Activated CD4-positive, CD25-positive, alpha-beta regulatory T cell treated with anti-CD3 and anti-CD28 coated beads, Interleukin-2, amount 50 U/mL, for 24 hours (primary cell): ENCODE measurements at places on chromosomes 13 and 19.

DNA sequence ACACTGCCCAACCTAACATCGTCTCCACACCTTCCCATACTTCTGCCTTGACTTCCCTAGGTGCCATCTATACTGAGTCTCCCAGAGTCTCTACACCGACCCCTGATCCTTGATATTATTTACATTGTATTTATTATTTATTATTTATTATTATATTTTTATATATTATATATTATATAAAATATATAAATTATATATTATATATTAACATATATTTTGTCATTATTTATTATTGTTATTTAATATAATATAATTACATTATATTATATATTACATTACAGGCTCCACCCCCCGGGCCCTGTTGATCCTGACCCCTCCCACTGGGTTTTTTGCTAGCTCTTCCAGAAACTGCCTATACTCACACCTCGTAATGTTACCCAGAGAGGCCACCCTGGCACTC is 18.4 kb upstream of the TOMM40 start:
- no peak for ATAC-seq

GRCh38 chr13:34019870-34020269 is 201.9 kb downstream of the RFC3 start:
- no peak for ATAC-seq

DNA sequence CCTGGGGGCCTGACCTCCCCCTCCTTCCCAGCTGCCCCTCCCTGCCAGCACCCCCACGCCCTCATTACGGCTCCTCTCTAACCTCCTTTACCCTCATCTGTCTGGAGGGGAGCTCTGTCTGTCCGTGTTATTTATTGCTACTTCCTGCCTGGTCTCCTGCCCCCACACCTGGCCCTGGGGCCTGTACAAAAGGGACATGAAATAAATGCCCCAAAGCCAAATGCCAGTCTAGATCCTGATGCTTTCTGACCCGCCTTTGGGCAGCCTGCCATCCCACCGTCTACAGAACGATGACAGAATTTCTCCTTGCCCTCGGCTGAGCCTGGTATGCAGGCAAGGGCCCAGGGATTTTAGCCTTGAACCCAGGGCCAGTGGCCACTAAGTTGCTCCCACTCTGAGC is 15.4 kb upstream of the CD22 start:
- ATAC-seq: no peak

DNA sequence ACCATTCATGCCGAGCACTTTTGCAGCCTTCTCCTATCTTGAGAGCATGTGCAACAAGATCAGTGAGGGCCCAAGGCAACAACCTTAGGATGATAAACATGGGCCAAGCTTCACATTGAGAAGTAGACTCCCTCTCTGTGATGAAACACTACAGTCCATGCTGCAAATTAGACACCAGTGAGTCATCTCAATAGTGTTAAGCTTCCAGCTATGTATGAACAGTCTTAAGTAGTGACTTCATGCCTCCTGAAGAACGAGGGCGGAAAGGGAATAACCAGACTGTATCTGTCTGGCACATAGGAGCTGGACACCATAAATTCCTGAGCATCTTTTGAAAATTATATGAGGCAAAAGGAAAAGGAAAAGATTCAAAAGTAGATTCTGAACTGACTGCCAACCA is 309.9 kb upstream of the SLITRK1 start:
- no peak for ATAC-seq

- no peak for ATAC-seq
Measured at GRCh38 chr19:19232261-19232721, 20.5 kb downstream of the NCAN start.

DNA sequence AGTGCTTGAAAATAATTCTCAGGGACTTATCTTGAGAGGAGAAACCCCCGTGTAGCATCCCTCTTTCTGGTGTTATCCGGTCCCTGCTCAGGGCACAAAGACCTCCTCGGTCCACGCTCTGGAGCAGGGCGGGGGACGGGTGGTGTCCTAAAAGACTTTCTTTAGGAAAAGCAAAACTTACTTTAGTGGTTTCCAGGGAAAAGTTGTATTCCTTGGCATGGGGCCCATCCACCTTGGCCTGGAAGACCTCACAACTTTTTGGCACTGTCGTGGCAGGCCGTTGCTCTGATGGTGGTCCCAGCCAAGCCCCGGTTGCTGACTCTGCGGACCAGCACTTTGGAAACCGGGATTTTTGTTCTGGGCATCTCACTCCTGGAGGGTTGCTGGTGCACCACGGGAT is 2.7 kb downstream of the AMER2 start:
- no peak for ATAC-seq

GRCh38 chr19:4063369-4064148 is 3.1 kb downstream of the ZBTB7A start:
- no peak for ATAC-seq

DNA sequence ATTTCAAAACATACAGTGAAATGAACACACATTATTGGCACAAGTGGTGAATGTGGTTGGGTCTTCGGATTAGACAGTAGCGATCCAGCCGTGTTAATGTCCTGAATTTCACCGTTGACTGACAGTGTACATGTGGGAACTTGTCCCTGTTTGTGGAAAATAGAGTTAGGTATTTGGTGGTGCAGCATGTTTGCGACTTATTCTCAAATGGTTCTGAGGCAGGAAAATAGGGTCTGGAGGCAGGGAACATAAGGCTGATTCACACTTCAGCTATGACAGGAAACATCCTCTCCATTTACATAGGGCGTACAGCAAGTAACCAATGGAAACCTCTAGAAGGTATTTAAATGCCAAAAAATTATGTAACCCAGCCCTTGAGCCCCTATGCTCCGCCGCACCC is 4.2 kb downstream of the LGALS7B start:
- no peak for ATAC-seq

DNA sequence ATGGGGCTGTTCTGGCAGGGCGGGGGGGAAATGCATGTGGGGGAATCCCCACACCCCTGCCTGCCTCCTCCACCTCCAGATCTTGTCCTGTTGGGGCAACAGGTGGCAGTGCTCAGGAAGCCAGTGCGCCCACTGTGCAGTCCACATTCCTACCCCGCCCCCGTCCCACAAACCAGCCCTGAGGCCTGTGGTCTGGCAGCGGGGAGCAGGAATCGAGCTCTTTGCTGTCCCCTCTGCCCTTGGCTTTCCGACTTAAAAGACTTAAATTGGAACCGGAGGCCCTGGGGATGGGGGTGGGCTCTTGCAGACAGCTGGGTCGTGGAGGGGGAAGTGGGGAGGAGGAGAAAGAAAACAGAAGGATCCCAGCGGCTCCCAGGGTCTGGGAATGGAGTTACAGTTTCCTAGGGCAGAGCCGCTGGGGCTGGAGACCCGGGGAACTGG is 4.3 kb downstream of the NANOS3 start:
- ATAC-seq: no peak

- no peak for ATAC-seq
Measured at GRCh38 chr13:72653506-72653905, 73.9 kb downstream of the MZT1 start.

- ATAC-seq: no peak
Measured at GRCh38 chr13:47457626-47458025, 543.4 kb downstream of the SUCLA2 start.

DNA sequence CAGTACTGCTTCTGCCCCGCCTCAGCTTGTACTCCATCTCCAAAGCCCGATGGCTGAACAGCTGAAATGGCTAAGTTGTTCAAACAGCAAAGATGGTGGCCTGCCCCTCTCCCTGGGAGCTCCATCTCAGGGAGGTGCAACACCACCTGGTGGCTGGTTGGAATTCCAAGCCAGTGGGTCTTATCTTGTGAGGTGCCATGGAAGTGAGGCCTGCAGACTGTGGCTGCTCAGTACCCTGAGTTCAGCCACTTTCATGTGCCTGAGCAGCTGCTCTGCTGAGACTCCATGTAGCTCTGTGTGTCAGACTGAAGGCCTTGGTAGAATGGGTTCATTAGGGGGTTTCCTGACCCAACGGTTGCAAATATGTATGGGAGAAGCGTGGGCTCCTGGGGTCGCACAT is 67.3 kb upstream of the SPRY2 start:
- no peak for ATAC-seq

DNA sequence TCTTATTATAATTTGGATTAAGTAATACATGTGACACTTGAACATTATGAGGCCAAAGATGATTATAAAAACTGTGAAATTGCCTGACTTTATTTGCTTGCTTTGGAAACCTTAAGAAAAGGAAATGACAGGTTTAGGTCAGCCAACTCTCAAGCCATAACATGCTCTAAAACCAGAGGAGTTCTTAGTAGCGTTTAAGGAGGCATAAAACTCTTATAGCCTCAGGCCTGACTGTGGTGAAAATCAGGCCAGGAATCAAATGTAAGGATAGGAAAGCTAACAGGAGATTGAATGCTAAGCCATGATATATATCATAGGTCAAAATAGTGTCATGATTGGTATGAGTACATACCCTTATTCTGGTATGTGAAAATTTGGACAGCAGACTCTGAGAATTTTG is 1142.4 kb upstream of the MIR17HG start:
- no peak for ATAC-seq

DNA sequence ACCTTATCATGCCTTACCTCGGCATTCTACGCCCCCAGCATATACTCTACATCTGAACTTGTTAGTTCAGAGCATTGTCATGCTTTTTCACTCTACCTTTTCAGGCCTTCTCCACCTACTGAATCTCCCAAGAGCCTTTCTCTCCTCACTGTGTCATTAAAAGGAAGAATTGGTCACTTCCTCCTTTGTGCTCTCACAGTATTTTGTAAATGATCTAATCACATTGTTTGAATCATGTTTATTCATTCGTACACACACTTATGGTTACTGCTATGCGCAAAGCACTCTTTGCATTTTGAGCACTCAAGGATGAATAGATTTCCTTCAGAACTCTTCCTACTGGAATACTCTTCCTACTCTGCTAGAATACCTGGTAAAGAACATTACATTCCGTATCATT is 15.8 kb upstream of the ELF1 start:
- peak; percentile 28 for ATAC-seq

DNA sequence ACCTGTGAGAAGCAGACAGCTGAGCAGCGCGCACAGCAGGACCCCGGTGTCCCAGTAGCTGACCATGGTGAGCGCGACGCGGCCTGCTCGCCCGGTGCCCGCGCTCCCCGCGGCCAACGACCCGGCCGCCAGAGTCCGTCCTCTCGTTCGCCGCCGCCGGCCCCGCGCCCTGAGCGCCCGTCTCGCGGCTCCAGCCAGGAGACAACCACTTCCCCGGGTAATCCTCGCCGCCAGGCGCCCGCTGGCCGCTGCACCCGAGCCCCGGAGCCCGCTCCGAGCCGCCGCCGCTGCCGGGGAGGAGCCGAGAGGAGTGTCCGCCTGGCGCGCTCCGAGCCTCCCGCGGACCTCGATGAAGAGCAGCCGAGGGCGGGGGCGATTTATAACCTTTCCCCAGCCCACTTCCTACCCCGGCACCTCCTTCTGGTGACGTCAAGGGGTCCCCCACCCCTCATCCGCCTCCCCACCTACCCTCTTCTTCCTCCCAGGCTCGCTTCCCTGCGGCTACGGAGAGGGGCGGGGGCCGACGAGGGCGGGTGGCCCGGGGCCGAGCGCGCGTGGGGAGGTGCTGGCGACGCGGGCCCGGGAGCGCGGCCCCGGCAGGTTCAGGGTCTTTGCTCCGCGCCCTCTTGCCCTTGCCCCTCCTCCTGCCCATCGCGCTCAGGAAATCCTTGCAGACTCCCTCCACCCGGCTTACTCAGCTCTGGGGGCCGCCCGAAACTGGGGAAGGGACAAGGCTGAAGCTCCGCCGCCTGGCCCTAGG is at the start of gene FLT1:
TSS of gene FLT1 (minus strand) at position 351 of the 760 bp plus-strand sequence. CDS start at position 66, 285 bp downstream.
- no peak for ATAC-seq

DNA sequence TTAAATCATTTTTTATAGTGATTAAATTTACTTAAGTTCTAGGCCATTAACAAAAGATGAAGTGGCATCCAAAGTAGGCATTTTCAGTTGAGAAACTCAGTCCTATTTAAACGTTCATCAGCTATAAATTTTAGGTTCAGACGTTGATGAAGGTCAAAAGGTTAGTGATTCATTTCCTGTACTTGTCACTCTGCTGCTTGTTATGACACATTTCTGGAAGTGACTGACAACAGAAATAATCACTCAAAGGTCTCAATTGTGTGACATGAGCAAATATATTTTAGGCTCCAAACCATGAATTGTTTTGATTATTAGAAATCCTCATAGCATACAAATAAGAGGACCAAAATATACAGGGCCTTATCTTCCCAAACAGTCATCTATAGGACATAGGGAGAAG is 10.3 kb upstream of the EDNRB start:
- ATAC-seq: peak; percentile 64

DNA sequence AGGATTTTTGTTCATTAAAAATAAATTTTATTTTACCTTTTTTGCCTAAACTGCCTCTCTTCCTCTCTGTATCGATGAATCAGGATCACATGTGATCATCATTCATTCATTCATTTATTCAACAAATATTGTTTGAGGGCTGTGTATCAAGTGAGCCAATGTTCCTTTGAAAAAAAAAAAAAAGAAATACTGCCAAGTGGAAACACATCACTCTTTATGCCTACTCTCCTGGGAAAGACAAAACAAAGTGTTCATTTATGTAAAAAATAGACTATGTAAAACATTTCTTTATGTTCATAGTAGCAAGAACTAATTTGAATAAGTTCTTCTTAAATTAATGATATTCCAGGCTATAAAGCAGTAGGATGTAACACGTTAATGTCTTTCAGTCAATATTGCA is 233.1 kb downstream of the POSTN start:
- ATAC-seq: no peak

DNA sequence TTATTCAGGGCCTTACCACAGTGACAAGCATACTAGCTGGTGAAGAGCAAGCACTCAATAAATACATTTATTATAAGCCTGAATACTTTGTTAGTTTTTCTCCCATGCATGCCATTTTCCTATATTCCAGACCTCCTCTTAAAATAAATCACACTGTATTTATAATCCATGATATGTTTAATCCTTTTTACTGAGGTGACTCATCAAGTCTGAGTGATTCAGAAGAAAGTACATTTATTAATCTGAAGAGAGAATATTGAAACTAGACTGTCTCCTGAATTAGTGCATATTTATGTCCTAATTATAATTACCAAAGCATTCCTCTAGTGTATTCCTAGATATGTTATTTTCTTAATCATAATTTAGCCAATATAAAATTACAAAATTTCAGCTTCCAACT is 323.3 kb downstream of the NALCN start:
- ATAC-seq: no peak

DNA sequence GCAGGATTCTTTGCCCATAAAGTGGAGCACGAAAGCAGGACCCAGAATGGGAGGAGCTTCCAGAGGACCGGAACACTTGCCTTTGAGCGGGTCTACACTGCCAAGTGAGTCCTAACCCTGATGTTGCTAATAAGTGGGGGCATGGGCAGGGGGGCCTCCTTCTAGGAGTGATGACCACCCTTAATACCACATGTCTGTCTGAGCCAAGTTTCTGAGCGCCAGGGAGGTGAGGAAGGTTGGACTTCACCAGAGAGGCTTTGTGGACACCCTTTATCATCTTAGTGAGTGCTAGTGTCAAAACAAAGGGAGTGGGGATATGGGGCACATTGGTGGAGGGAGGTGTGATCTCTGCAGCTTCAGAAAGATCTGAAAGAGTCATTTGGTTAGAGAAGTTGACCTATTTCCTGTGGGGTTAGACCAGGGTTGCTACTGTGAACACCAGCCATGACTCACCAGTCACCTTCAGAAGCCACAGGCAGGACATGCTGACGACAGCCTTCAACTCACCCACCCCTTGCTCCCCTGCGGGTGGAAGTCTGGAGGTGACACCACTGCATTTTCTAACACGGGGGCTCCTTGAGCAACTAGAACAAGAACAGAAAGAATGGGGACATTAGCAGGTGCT is 8.8 kb downstream of the ALOX5AP start:
- peak; percentile 86 for ATAC-seq
